ENCODE measurements at places on chromosomes 3 and 15. TPM values are rescaled to one million over a fixed set of nuclear protein-coding genes. Genes with fewer than 3 reads are reported as not detected.

The SLC9C1 gene
- total RNA-seq = not detected

The ANKUB1 gene
- not detected for total RNA-seq

The SAMD7 gene
- not detected for total RNA-seq

The GPR149 gene
- total RNA-seq = not detected

The IQCB1 gene
- 34.0 TPM for total RNA-seq
